ENCODE measurements at places on chromosomes 1 and 21.

- DNase-seq, result no peak
These were observed 84.0 kb downstream of the RAVER2 start for GRCh38 chr1:64828829-64829228.

DNA sequence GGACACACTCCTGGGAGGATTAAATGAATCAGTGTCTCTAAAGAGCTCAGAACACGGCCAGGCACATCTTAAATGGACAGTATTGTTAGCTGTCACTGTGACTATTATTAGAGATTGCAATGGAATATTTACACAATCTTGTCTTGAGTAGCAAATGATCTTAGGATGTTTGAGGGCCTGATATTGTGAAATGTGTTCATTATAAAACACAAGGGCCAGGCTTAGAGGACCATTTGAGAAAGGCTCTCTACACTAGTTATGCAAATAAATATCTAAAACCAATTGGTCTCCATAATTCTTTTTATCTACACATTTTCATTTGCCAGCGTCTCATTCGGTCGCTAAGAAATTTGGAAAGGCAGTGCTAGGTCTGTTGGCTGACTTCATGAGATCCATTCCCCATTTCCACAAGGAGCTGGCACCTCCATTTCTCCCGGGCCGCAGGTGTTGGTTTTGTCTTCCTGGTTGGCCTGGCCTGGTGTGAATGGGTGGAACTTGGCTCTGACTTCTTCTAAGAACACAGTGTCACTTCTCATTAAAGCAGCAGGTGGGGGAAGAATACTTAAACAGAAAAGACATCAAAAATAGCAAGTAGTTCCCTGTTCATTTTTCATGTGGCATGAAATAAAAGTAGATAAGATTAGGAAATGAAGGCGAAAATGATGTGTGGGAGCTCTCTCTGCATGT, 56.0 kb upstream of the PLXNA2 start:
- no peak for DNase-seq

DNA sequence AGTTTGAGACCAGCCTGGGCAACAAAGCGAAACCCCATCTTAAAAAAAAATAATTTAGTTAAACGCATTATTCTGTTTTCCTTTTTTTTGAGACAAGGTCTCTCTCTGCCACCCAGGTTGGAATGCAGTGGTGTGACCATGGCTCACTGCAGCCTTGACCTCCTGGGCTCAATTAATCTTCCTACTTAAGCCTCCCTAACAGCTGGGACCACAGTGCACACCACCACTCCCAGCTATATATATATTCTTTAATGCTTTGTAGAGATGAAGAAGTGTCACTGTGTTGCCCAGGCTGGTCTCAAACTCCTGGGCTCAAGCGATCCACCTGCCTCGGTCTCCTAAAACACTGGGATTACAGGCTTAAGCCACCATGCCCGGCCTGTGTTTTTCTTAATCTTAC, 7.7 kb upstream of the KLF17 start:
- no peak for DNase-seq

- DNase-seq, result no peak
These were observed 20.6 kb downstream of the NCAM2 start for GRCh38 chr21:21018821-21019220.

DNA sequence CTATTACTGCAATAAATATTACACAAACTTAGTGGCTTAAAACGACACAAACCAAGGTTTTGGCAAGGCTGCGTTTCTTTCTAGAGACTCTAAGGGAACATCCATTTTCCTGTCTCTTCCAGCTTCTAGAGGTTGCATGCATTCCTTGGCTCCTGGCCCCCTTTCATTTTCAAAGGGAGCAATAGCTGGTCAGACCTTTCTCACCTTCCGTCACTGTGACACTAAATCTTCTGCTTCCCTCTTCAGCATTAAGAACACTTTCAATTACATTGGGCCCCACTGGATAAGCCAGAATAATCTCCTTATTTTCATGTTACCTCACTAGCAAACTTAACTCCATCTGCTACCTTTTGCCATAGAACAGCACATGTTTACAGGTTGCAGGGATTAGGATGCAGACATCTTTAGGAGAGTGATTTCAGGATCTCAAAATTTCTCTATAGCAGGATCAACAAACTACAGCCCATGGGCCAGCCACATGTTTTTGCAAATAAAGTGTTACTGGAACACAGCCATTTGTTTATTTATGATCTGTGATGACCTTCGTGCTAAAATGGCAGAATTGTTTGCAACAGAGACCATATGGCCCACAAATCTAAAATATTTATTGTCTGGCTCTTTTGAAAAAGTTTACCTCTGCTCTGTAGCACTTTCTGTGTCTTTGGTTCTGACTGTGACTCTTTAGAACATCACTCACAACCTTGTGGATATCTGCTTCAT, 221.5 kb upstream of the SGIP1 start:
- DNase-seq, result no peak

DNA sequence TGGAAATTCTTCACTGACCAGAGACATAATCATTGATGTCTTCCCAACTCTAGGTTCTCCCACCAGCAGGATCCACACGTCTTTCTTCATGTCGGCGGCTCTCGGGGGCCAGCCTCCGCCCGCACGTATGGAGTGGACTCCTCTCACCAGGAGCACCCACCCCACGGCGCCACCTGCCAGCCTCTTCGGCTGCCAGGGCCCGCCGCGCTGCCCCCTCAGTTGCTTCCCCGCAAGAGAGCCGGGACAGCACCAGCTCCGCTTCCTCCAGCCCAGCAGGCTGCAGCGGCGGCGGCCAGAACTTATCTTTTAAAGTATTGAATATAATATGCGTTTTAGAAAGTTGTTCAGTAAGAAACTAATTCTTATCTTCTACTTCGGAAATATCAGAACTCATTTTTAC, 273.5 kb downstream of the LIPI start:
- DNase-seq, result no peak

DNA sequence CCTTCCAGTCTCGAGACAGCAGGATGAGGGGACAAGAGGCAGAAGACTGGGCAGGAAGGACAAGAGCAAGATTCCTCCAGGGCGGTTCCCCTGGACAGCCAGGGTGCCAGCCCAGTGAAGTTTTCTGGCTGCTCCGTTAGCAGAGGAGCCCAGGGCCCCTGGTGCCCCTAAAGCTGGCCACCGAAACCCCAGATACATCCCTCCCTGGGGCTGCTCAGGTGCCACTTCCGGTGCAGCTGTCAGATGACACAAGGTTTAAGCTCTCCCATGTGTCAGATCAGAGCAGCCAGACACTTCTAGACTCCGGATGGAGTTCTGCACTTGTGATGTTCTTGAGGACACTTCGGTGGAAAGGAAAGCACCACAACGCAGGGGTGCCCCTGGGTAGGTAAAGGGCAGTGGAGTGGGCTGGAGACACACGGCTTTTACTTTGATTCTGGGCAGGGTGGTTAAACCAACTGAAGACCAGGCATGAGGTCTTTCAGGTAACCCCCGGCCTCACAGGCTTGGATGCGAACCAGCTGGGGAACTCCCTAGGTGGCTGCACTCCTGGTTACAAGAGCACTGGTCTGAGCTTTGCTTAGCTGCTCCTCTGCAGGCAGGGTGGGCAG, 85.7 kb downstream of the ITPKB start:
- DNase-seq, result no peak
